ENCODE measurements at places on chromosomes 2 and 18. TPM values are rescaled to one million over a fixed set of nuclear protein-coding genes. Genes with fewer than 3 reads are reported as not detected.

DNA sequence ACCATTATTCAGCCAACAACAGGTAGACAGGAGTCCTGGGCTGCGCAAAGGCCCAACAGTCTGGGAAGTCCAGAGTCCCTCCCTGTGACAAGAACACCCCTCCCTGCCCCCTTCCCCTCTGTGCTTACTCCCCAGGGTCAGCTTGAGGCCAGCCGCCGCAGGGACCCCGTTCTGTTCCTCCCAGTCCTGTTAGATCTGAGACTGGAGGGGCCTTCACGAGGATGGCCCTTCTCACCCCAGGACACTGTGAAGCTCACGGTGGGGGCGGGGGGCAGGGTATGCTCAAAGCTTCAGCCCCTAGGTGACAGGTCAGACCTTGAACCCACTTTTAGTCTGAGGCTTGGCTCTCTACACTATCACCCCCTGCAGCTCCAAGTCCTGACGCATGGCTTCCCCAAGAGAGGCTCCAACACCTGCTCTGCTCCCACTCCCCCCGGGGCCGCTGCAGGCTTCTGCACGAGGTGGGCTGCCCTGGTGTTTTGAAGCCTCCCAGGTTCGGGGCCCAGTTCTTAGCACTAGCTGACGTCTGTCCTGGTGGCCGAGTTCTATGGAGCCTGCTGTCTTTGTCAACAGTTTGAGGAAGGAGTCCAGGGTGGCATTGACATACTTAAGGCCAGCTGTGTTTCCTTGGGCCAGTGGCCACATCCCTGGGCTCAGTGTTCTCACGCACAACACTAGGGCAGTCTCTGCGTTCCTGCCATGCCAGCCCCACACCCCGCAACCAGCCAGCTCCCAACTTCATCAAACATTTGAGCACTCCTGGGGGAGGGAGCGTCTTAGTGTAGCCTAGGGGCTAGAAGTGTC lies 37.2 kb upstream of the HPCAL1 start:
- H3K27ac ChIP-seq: no peak overlapping the region
- H3K4me3 ChIP-seq: no peak overlapping the region
- H3K4me1 ChIP-seq: no peaks in the 10 kb centered on the region
- no peak for DNase-seq
- no peaks in the 10 kb centered on the region for H3K36me3 ChIP-seq
- no peaks in the 10 kb centered on the region for H3K27me3 ChIP-seq

- no peak overlapping the region for H3K4me3 ChIP-seq
- H3K4me1 ChIP-seq: no peaks in the 10 kb centered on the region
- no peaks in the 10 kb centered on the region for H3K36me3 ChIP-seq
- no peak for DNase-seq
- no peaks in the 10 kb centered on the region for H3K27me3 ChIP-seq
- H3K27ac ChIP-seq: no peak overlapping the region
Measured at GRCh38 chr2:67272195-67272594, 124.9 kb upstream of the ETAA1 start.

- H3K4me1 ChIP-seq: no peaks in the 10 kb centered on the region
- no peak overlapping the region for H3K27ac ChIP-seq
- H3K27me3 ChIP-seq: no peaks in the 10 kb centered on the region
- DNase-seq: no peak
- no peaks in the 10 kb centered on the region for H3K36me3 ChIP-seq
- no peak overlapping the region for H3K4me3 ChIP-seq
Measured at GRCh38 chr2:61714210-61714609, 139.7 kb downstream of the FAM161A start.

GRCh38 chr2:202018950-202019349 lies 14.7 kb upstream of the FZD7 start:
- H3K27ac ChIP-seq: no peak overlapping the region
- H3K36me3 ChIP-seq: no peaks in the 10 kb centered on the region
- H3K4me1 ChIP-seq: no peaks in the 10 kb centered on the region
- H3K4me3 ChIP-seq: no peak overlapping the region

Gene TMEM17
- not detected for polyA plus RNA-seq
